Activated CD4-positive, CD25-positive, alpha-beta regulatory T cell (primary cell): ENCODE measurements at places on chromosomes 13 and 19.

GRCh38 chr19:7914598-7915045 lies at the start of gene TGFBR3L:
TSS of gene TGFBR3L (plus strand) at chr19:7914830.
- no peak for DNase-seq

DNA sequence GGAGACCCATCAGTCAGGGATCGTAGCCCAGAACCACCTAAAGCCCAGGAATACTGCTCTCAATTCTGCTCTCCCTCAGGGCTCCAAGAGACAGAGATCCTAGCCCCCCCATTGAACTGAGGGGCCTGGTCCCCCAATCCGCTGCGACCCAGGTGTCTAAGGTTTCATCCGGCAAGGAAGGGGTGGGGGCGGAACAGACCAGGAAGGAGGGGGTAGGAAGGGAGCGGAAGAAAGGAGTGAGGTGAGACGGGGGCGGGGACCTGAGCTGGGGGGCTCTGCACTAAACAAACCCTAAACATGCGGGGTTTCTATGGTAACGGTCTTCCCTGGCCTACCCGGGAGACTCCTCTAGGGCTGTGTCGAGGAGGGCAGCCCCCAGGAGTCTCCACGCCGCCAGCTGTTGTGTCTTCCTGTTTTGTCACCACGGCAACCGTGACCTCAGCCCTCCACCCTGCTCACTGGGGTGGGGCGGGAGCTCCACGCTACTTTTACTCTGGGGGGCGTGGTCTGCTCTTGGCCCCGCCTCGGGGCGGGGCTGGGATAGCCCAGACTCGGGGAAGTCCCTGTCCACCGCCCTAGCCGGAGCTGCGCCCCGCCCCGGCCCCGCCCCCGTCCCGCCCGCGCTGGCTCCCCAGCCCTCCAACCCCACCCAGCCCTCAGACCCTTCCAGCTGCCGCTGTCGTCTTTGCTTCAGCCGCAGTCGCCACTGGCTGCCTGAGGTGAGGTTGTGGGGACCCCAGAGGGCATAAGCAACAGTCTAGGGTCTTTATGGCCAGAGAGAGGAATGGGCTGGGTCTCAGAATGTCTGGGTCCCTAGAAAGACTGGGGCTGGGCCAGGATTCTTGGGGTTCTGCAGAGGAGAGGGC lies at the start of gene MYADM:
MYADM (plus strand) TSS at position 659 of the 866 bp plus-strand sequence. CDS start 5,647 bp downstream, outside the sequence.
- peak; percentile 99 for DNase-seq

GRCh38 chr13:110331362-110331761 lies 24.3 kb downstream of the COL4A2 start:
- DNase-seq = no peak

GRCh38 chr13:36382030-36382429 lies 35.8 kb upstream of the SPART start:
- DNase-seq = no peak

- DNase-seq = no peak
Measured at GRCh38 chr19:30719999-30720345, 347.8 kb downstream of the ZNF536 start.

- DNase-seq = no peak
Measured at GRCh38 chr13:84662491-84662890, 780.2 kb upstream of the SLITRK1 start.
